ENCODE measurements at places on chromosomes 3 and 15. TPM values are rescaled to one million over a fixed set of nuclear protein-coding genes. Genes with fewer than 3 reads are reported as not detected.

GRCh38 chr15:100809587-100809986, 70.0 kb upstream of the ALDH1A3 start:
- DNase-seq, result no peak
- no peaks in the 10 kb centered on the region for H3K27me3 ChIP-seq
- no peak overlapping the region for H3K4me3 ChIP-seq
- no peak overlapping the region for H3K27ac ChIP-seq
- no peaks in the 10 kb centered on the region for H3K36me3 ChIP-seq

GRCh38 chr3:104178680-104179079, 1188.0 kb upstream of the ALCAM start:
- no peaks in the 10 kb centered on the region for H3K36me3 ChIP-seq
- DNase-seq, result no peak
- H3K4me1 ChIP-seq, result no peaks in the 10 kb centered on the region
- no peak overlapping the region for H3K27ac ChIP-seq
- H3K27me3 ChIP-seq, result no peaks in the 10 kb centered on the region

KLF15 gene
- 0.50 TPM for total RNA-seq

CACNA2D3 gene
- total RNA-seq, result not detected

USP50 gene
- total RNA-seq, result not detected

GOLGA8G gene
- 0.25 TPM for total RNA-seq

Data from SJSA1 (cell line).